ENCODE measurements at places on chromosomes 6 and 20.

GRCh38 chr20:40494248-40494647 is 194.8 kb downstream of the MAFB start:
- no peak for DNase-seq

DNA sequence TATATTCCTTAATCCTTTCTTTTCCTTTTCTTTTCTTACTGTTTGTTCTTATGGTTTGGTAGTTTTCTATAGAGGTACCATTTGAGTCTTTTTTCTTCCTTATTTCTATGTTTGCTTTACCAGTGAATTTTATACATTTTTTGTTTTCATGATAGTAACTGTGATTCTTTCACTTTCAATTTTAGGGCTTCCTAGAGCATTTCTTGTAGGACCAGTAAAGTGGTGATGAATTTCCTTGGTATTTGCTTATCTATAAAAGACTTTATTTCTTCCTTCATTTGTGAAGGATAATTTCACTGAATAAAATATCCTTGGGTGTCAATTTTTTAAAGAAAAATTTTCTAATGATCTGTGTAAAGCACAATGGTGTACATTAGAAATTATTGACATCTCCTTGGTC is 637.4 kb downstream of the CD109 start:
- no peak for DNase-seq

- no peak for DNase-seq
These were observed 48.1 kb downstream of the ERMARD start for GRCh38 chr6:169799474-169799926.

GRCh38 chr6:100663219-100663863 is 198.6 kb upstream of the SIM1 start:
- DNase-seq: no peak

DNA sequence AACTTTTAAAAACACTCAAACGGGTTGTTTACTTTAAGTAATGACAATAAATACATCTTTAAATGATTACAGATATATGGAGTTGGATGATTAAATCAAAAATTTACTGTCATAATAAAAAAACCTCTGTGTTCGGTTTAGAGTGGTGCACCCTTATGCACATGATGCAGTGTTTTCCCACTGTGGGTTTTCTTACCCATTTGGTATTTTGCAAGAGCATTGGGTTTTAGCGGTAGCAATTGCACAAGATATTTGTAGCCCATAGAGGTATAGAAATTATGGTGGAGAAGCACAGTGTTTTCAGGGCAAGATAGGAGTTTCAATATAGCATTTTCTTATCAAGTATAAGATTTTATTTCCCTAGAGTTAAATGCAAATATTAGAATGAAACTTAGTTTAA is 410.8 kb upstream of the PLCB4 start:
- no peak for DNase-seq

DNA sequence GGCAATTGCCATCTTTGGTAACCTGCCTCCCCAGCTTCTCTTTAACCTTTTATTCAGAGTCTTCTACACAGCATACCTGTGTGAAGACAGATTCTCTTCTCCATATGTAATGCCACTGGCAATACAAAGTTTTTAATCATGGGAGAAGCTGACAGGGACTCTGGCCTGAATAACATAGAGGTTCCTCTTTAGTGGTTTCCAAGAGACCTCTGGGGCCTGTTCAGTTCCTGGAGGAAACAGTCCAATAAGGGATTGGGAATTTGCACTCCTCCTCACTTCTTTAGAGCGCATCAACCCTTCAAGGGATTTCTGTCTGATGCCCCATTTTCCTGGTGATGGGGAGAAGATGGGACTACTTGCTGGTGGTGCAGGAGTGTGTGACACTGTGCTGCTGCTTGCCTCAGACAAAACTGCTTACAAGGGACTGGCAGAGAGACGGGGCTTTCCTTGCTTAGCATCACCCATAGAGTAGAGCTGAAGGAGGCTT is 1.4 kb downstream of the RIMS1 start:
- no peak for DNase-seq

DNA sequence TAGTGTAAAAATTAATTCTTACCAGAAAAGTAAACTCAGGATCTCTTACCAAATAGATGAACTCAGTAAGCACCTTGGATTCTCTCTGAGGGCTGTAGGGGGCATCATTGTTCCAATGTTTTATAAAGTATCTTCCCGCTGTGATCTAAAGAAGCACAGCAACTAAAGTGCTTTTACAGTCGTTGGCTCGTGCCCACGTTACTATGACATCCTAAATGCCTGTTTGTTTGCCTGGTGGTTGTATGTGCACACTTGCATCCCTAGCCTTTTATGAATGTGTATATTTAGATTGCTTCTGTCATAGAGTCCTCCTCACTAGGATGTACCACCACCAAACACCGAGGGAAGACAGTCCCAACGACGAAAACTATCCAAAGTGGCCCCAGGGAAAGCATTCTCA is 34.5 kb downstream of the SLX4IP start:
- no peak for DNase-seq

- DNase-seq: no peak
These were observed 175.5 kb downstream of the RFPL4B start for GRCh38 chr6:112522587-112522986.

- DNase-seq: no peak
These were observed 35.8 kb upstream of the ANKRD60 start for GRCh38 chr20:58264271-58264670.

DNA sequence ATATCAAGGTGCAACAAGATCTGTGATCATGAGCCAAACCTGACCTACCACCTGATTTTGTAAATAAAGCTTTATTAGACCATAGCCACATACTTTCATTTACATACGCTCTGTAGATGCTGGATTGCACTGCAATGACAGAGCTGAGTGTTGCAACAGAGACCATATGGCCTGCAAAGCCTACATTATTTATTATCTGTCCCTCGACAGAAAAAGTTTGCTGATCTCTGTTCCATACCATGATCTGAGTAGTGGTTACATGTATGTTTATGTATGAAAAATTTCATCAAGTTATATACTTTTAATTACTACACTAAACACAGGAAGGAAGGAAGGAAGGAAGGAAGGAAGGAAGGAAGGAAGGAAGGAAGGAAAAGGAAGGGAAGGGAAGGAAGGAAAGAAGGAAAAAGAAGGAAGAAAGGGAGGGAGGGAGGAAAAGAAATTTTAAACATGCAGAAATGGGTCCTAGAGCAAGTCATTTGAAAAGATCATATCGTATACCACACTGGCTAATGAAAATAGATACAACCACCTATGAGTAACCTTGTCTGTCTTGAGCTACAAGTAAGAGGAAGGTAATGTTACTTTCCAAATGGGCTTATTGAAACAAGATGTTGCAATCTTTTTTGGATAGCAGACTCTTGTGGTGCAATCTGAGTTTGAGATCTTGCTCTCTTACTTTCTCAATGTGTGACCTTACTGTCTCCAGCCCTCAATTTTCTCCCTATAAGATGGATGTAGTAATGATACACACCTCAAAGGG is 441.0 kb downstream of the KIF16B start:
- DNase-seq: no peak

- no peak for DNase-seq
These were observed 271.1 kb upstream of the CHD6 start for GRCh38 chr20:41889126-41889843.

GRCh38 chr6:161482517-161482858 is 208.6 kb upstream of the AGPAT4 start:
- DNase-seq: no peak

DNA sequence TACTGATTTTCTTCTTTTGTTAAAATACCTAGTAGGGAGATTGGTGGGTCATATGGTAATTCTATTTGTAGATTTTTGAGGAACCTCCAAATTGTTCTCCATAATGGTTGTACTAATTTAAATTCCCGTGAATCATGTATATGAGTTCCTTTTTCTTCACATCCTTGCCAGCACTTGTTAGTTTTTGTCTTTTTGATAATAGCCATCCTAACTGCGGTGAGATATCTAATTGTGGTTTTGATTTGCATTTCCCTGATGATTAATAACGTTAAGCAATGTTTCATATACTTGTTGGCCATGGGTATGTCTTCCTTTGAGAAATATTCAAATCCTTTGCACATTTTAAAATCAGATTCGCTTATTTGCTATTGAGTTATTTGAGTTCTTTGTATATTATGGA is 110.9 kb downstream of the JAG1 start:
- no peak for DNase-seq

- DNase-seq: no peak
These were observed 4.6 kb upstream of the LZTS3 start for GRCh38 chr20:3177746-3178485.

- no peak for DNase-seq
These were observed 14.2 kb upstream of the CALHM5 start for GRCh38 chr6:116497113-116497676.

GRCh38 chr6:138955262-138955661 is 32.8 kb downstream of the REPS1 start:
- no peak for DNase-seq

- no peak for DNase-seq
These were observed 24.3 kb upstream of the DLGAP4 start for GRCh38 chr20:36281785-36282380.

GRCh38 chr6:163602851-163603250 is 188.3 kb downstream of the QKI start:
- DNase-seq: no peak

GRCh38 chr6:46689657-46690056 is 2.0 kb downstream of the TDRD6 start:
- no peak for DNase-seq

GRCh38 chr6:26249707-26249956 is 115.4 kb upstream of the BTN3A2 start:
- DNase-seq: no peak

DNA sequence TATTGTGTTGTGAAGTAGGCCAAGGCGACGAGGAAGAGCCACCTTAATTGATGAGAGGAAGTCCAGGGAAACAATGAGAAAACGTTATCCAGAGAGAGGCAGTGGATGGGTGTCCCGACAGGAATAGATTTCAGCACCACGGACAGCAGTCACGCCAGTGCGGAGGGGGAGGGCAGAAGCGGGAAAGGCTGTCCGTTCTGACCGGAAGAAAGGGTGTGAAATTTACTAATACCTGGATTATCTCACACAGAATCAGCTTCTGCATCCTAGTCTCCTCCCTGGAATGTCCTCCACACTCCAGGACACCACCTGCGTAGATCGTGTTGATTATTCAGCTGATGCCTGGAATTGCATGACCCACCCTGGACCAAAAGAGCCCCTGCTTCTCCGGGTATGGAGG is 7.4 kb upstream of the BPIFA3 start:
- peak; percentile 38 for DNase-seq
